ENCODE measurements at places on chromosomes 3 and 15. TPM values are rescaled to one million over a fixed set of nuclear protein-coding genes. Genes with fewer than 3 reads are reported as not detected.

DNA sequence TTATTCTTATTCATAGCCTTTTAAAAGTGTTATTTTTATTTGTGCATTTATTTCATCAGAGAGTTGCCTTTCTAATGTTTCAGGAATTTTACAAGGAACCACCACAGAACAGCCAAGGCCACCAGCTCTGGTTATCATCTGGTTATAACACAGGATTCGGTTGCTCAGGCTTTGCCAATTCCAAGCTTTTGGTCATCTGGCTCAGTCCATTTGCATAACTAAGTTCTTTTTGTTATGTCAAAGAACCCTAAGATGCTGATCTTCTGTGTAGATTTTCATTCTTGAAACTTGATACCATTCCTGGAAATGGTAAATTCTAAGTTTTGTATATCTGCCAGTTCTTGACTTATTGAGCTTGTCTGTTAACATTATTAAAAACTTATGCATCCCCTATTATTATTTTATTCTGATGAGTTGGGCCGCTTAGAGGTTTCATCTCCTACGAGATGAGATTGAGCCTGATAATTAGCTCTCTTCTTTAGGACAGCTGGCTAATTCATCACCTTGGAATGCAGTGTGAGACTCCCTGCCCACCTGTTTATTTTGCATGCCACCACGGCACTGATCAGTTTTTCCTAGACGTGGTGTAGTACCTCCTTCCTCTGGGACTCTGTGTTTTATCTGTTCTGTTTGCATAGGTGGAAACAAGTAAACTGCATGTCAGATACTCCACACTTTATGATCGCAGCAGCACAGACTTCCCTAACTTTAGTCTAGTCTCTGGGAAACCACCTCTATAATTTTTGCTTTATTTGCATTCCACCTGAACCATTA lies 264.8 kb downstream of the SLCO3A1 start:
- no peak for DNase-seq

DNA sequence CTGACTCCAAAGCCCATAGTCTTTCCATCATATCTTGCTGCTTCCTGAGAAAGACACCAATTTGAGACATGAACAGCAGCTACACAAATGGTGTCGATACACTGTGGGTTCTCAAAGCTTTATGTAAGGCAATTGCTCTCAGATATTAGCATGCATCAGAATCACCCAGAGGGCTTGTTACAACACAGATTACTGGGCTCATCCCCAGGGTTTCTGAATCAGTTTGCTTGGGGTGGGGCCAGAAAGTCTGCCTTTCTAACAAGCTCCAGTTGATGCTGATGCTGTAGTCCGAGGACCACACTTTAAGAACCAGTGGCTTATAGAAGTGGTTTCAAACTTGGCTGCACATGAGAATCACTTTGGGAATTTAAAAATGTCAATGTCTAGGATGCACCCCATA lies 86.5 kb downstream of the SEMA6D start:
- DNase-seq = no peak

- DNase-seq = no peak
Measured at GRCh38 chr3:148681080-148681479, 16.6 kb upstream of the AGTR1 start.

- no peak for DNase-seq
Measured at GRCh38 chr3:166211451-166211850, 374.2 kb upstream of the BCHE start.

DNA sequence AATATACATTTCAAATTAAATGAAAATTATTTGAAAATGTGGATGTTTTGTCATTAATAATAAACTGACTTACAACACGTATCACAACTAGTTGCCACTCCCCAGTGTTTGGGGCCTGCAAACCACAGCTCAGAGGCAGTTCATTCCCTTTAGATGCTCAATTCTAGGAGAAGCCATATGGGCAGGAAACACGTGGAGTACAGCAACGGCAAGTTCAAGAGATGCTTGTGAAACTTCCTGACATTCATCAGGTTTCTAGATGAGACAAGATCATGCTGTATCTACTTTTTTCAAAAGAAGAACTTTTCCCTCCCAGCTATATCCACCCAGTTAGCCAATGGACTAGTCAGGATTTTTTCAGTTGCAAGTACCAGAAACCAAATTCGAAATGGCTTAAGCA lies 17.6 kb upstream of the PLA2G4D start:
- no peak for DNase-seq

CSNK1G1 gene
- total RNA-seq = 5.5 TPM

CFAP100 gene
- total RNA-seq = not detected

DNA sequence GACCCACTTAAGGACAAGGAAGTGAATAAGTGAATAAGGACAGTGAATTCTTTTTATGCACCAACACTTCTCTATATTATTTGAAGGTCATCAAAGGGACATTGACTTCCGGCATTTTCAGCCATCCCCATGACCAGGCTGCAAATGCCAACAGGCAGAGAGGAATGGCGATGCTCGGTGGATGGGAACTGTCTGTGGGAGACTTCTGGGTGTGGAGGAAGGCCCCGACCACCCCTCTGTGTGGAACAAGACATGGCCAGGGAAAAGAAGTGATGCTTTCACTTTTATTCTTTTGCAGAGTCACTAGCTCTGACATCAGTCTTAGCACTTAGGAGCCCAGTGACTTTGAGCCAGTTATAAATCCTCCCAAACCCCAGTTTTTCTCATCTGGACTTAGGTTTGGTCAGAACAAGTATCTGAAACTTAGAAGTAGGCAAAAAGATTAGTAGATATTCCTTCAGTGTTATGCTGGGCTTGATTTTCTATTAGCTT lies 84.5 kb downstream of the KBTBD8 start:
- DNase-seq = no peak

- DNase-seq = no peak
Measured at GRCh38 chr15:74525945-74526344, 15.1 kb upstream of the ARID3B start.

TIGIT gene
- total RNA-seq = not detected

- no peak for DNase-seq
Measured at GRCh38 chr3:113890256-113890900, 51.8 kb downstream of the GRAMD1C start.

DNA sequence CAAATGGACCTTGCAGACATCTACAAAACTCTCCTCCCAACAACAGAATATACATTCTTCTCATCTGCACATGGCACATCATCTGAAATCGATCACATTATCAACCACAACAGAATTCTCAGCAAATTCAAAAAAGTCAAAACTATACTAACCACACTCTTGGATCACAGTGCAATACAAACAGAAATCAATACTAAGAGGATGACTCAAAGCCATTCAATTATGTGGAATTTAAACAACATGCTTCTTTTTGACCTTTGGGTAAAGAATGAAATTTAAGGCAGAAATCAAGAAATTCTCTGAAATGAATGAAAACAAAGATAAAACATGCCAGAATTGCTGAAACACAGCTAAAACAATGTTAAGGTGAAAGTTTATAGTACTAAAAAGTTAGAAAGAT lies 358.1 kb downstream of the NSUN3 start:
- no peak for DNase-seq

- DNase-seq = no peak
Measured at GRCh38 chr3:45816544-45816943, 20.2 kb upstream of the SLC6A20 start.

GRCh38 chr3:129824926-129825541 lies 68.5 kb downstream of the TMCC1 start:
- DNase-seq = no peak

DNA sequence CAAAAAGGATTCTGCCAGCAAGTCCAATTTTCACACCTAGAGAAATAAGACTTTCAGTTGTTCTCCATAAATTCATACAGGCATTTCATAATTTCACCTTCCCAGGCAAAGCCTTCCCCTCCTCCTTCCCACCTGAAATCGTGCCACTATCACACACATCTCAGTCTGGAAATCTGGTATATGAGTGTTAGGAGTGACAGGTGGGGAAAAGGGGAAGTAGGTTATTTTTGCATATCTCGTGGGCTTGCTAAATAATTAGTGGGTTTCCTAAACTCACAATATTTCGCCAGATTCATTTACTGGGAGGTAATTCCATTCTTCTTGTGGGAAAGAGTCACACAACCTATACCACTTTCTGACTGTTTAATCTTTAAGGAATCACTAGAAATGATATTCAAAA lies 7.4 kb downstream of the ALDH1A2 start:
- no peak for DNase-seq

- no peak for DNase-seq
Measured at GRCh38 chr3:36647423-36647853, 116.9 kb downstream of the DCLK3 start.

GRCh38 chr3:31277582-31277981 lies 255.1 kb upstream of the STT3B start:
- no peak for DNase-seq

- DNase-seq = no peak
Measured at GRCh38 chr3:127645371-127646015, 16.5 kb downstream of the PODXL2 start.

- no peak for DNase-seq
Measured at GRCh38 chr3:136632625-136633081, 119.5 kb downstream of the STAG1 start.

GOLGA8S gene
- total RNA-seq = 0.30 TPM

- no peak for DNase-seq
Measured at GRCh38 chr3:137134431-137134830, 176.6 kb downstream of the IL20RB start.

CHAC1 gene
- total RNA-seq = 0.81 TPM

GRCh38 chr3:58659051-58659675 lies 7.4 kb downstream of the FAM3D start:
- DNase-seq = no peak

GRCh38 chr3:161268601-161269000 lies 47.5 kb downstream of the NMD3 start:
- DNase-seq = no peak

ITGB5 gene
- 109 TPM for total RNA-seq

DNA sequence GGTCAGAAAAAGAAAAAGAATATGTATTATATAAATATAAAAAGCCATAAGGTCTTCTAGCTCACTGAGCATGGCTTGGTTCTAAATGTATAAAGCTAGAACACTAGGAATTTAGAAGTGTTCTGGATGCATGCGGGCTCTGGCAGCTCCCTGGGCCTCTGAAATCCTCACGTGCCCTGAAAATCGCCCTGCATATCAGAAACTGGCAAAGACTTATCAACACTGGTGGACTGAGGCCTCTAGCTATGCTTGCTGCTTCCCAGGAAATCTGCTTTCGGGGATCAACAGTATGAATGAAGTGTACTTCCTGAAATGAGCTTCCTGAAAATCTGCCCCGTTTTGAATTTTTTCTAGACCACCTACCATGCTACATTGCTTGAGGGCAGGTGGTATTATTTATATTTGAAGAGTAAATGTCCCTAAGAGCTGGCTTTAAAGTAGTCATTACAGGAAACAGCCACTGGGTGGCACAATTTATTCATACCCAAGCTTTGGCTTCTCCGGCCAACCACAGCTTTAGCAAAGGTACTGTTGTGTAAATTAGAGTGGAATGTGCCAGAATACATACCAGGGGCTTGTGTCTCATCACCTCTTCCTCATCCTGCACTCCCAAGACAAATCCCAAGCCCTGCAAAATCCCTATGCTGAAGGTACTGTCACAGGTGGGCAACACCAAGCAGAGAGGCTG lies 17.7 kb downstream of the CRTAP start:
- DNase-seq = no peak

DNA sequence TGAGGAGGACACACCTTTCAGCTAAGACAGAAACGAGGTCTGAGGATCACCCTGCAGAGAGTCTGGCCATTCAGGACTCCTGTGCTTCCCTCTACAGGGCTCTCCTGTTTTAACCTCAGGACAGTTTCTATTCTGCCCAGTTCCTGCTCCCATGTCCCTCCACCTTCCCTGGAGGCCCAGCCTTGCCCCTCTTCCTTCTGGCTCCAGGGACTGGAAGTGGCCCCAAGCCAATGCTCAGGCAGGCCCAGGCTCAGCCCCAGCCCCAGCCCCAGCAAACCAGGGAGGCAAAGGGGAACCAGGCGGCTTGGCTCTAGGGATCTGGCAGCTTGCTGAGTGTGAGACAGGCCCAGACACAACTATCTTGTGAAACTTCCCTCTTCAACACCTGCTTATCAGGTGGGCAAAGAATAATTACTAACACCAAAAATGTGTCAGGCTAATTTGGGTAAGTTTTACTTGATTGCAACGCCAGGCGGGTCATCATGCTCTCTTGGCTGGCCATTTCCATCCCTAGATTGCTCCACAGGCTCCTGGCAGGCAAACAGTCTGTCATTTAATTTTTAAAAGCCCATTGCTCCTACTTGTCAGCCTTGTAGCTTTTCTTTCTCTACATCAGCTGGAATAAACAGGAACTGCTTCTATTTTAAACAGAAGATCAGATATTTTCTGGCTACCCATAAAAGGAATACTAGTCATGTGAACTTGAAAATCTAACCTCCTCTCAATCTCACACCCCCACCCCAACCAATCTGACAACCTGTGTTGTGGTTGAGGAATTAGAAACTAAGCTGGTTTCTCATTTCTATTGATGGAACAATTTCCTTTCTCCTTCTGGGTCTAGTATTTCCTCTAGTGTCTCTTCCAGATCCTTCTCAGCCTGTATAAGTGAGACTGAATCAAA lies 33.5 kb downstream of the UPK1B start:
- no peak for DNase-seq

DNA sequence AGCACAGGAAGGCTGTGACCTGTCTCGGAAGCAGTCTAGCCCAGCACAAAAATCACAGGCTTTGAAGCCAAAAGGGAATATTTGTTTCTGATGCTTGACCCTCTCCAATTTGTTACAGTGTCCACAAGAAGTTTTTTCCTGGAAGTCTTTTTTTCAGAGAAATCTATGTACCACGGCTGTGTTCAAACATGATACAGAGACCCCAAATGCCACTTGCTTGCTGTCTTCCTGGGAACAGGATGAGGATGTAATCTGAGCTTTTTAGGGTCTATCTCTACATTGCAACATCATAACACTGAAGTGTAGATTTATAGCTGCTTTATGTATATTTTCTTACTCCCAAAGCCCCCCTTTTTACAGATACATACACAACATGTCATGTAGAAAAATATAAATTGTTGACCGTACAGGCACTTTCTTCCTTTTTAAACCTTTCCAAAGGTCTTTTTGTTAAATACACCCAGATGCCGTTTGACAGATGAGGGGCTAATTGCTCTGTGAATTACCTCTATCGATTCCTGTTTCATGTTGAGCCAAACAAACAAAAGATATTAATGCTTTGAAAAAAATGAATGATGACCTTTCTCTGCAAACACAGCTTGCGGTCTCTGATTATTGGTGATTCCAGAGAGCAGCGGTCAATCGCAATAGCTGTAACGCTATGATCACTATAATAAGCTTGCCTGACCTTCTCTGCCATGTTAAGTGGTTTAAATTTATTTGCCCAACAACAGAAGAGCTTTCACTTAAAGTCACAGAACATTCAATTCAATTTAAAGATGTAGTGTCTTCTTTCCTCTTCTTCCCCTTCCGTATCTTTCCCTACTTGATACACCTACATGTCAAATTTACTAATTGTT lies 875.9 kb upstream of the NR2F2 start:
- no peak for DNase-seq

EAF1 gene
- total RNA-seq = 6.7 TPM

DNA sequence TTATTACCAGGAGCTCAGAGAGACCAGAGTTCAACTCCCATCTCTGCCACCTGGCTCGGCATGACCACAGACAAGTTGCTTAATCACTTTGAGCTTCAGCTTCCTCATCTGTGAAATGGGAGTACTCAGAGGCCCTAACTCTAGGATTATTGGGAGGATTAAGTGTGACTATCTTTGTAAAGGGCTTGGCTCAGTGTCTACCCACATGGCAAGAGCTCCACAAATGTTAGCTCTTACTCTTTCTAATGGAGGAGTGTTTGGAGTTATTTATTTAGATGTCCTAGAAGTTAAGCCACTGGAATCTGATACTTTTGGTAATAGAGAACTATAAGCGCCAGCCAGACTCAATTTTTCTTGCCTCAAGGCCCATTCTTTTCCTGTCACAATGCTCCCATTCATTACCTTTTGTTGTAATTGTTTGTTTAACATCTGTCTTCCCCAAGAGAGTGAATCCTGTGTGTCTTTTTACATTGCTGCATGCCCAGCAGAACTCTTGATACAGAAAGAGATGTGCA lies 12.3 kb upstream of the LMCD1 start:
- no peak for DNase-seq

Measured in Right ventricle myocardium inferior (tissue), 1 donor.